ENCODE measurements at places on chromosomes 11 and 22.

GRCh38 chr11:8408151-8408941 is 144.7 kb upstream of the LMO1 start:
- DNase-seq = no peak

DNA sequence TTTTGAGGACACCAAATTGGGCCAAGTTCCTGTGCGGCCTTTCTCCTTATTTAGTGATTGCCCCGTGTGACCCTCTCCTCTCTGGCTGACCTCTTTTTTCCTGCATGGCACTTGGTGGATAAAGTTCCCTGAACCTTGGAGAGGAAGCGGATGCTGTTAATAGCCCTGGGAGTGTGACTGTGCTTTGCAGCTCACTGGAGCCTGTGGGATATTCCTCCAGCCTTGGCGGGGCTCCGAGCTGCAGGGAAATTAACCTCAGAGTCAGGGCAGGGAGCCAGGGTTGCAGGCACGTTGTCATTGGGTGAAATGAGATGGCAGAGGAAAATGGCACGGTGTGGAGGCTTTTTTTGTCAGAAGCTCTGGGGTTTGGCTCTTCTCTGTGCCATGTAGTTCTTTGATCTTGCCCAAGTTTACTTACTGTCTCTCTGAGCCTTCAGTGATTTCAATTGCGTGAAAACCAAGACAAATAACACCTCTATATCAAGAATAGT is 965 bp downstream of the OR9Q1 start:
- no peak for DNase-seq

DNA sequence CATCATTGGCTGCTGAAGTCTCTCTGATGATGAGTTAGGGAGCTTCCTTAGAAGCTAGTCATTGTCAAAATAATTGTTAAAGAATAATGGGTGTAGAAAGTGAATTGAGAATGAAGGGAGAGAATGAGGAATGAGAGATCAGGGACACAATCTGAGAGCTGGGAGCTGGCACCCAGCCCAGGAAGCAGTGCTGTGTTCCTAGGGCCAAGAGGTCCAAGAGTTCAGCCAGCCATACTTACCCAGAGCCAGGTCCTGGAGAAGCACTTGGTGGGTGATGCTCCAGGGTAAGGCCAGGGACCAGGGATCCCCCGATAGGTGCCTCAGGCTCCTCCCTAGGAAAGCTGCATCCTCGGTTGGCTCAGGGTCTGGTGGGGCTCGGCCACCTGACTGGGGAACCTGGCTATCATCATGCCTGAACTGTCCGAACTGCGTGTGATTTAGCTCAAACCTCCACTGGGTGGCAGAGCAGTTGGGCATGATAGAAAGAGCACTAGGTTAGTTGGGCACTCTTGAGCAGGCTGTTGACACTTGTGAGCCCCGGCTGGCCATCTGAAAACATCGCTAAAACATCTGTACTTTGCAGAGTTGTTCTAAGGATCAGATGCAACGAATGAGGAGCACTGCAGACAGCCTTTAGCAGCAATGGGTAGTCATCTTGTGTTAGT is 123.9 kb upstream of the NCAM1 start:
- no peak for DNase-seq

GRCh38 chr11:95884376-95884775 is 39.5 kb downstream of the MTMR2 start:
- DNase-seq = no peak
